PC-9 (cell line): ENCODE measurements at places on chromosomes 12 and 14. TPM values are rescaled to one million over a fixed set of nuclear protein-coding genes. Genes with fewer than 3 reads are reported as not detected.
A peak's percentile ranks its signal among the peaks of the same experiment; 100 is the strongest.

Gene SIX4
- total RNA-seq: 31.0 and 35.7 TPM in 2 replicates

Gene TPH2
- total RNA-seq: not detected in 2 replicates

Gene NFATC4
- total RNA-seq: 48.3 and 76.3 TPM in 2 replicates

Gene GLIPR1
- 6.2 and 14.1 TPM in 2 replicates for total RNA-seq

Gene TAS2R42
- total RNA-seq: not detected in 2 replicates

Gene SERPINA9
- total RNA-seq: not detected in 2 replicates

Gene ANHX
- not detected in 2 replicates for total RNA-seq

Gene EPYC
- not detected in 2 replicates for total RNA-seq

Gene DNAI7
- total RNA-seq: 2.4 and 2.9 TPM in 2 replicates

Gene NPFF
- total RNA-seq: not detected in 2 replicates

- no peak for DNase-seq
Observed at GRCh38 chr14:26694521-26694920, 96.7 kb upstream of the NOVA1 start.

GRCh38 chr12:13175499-13175898 is 21.0 kb upstream of the EMP1 start:
- peak; percentile 72 for DNase-seq

DNA sequence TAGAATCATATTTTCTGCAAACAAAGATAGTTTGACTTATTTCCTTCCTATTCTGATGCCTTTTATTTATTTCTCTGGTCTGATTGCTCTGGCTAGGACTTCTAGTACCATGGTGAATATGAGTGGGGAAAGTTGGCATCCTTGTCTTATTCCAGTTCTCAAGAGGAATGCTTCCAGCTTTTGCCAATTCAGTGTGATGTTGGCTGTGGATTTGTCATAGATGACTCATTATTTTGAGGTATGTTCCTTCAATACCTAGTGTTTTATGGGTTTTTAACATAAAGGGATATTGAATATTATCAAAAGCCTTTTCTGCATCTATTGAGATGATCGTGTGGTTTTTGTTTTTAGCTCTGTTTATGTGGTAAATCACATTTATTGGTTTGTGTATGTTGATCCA is 139.4 kb upstream of the CNTN1 start:
- DNase-seq: no peak

DNA sequence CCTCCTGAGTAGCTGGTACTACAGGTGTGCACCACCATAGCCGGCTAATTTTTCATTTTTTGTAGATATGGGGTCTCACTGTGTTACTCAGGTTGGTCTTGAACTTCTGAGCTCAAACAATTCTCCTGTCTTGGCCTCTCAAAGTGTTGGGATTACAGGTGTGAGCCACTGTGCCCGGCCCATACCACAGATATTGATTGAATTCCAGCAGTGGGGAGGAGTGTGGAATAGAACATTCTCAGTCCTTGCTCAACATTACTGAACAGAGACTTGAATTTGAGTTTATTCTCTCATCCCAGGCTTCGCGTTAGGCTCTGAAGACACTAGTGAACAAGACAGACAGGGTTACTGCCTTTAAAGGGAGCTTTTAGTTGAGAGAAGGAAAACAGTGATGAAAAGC is 39.6 kb downstream of the PTPN11 start:
- DNase-seq: no peak

DNA sequence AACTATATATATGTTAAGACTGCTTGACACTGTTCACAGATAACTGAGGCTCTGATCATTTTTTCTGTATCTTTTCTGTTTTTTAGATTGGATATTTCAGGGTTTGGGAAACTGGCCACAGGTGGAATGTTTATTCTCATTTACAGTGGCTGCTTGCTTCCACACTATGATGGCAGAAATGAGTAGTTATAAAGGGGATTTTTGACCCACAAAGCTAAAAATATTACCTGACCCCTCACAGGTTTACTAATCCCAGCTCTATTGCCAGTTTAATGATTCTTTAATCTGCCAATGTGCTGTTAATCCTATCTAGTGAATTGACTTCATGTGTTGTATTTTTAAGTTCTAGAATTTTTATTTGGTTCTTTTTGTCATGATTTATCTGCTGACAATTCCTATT is 29.6 kb downstream of the ACADS start:
- DNase-seq: no peak

- DNase-seq: no peak
Observed at GRCh38 chr14:81233615-81234014, 12.9 kb upstream of the GTF2A1 start.

DNA sequence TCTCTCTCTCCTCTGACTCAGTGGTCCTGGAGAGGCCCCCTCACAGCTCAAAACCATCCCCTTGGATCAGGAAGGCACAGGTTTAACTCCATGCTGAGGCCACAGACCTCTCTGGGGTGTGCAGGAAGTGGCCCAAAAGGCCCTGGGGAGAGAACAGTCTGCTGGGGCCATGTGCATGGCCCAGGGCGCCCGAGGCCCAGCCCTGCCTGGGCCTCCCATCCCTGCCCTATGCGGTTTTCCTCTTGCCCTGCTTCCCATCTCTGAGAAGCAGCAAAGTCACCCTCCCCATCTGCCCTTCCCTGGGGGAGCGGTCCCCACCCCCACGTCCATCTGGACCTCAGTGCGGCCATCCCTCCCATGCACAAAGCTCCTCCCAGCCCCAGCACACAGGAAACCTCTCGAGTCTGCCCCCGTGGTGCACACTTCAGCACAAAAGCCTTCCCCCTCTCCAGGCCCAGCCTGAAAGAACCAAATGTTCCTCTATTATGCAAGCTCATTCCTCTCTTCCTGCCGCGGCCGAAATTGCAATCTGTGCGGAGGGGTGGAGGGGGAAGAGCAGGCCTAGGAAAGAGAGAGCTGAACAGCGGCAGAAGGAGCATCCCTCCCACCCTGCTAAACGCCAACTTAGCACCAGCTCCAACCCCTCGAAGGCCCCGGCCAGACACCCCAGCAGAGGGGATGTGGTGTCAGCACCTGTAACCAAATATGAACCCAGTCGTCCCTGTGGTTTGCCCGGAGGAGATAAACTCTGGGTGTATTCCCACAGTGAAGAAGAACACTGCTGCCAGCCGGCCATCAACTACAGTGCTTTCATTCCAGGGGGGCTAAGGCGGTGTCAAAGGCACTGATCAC is 108.5 kb downstream of the SCARB1 start:
- DNase-seq: no peak

DNA sequence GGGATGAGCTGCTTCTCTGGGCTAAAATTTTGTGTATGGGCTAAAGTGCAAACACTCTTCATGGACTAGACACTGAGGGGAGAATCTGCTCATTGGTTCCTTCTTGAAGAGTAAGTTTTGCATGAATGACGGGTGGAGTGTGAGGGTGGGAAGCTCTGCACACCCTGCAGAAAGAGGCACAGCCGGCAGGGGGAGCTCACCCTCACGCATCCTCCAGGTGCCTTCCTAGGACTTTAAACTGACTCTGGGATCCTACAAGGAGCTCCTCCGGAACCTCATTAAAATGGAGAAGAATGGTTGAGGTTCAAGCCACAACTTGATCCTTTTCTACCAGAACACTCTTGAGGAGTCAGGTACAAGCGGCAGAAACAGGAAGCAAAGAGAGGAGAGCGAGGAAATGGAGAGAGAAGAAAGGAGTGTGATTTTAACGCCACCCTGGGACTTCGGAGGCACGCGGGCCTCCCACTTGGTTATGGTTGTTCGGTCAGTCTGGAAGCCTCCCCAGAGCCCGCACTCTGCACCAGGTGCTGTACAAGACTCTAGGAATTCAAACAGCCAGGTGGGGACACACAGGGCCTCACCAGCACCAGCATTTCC is 87.5 kb downstream of the SETD3 start:
- no peak for DNase-seq

- peak; percentile 68 for DNase-seq
Observed at GRCh38 chr12:127063339-127064072, 1203.5 kb upstream of the TMEM132C start.

GRCh38 chr14:74501135-74501614 is 7.6 kb downstream of the ISCA2 start:
- DNase-seq: peak; percentile 42

GRCh38 chr12:48907245-48907644 is 18.0 kb downstream of the FKBP11 start:
- DNase-seq: no peak

GRCh38 chr14:58978343-58978742 is 210.1 kb upstream of the DAAM1 start:
- DNase-seq: no peak

DNA sequence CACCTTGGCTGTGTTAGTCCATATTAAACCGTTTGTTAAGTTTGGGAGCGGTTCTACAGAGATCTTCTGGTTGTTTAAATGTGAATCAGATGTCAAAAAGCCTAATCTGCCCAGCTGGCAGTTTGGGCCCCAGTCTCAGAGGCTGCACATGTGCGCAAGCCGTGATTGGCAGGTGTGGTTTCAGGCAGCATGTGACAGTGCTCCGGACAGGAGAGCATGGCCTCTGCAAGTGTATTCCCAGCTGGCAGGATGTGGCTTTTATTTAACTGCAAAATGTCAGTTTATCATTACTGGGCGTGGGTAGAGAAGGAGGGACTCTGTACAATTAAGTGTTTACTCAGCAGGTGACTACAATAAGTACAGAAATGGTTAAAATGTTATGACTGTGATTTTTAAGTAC is 77.5 kb downstream of the PELI2 start:
- no peak for DNase-seq

- no peak for DNase-seq
Observed at GRCh38 chr12:52087961-52088820, 8.7 kb downstream of the SMIM41 start.

- DNase-seq: no peak
Observed at GRCh38 chr12:27456618-27457017, 10.1 kb downstream of the SMCO2 start.

GRCh38 chr14:100669468-100669867 is 57.2 kb upstream of the DLK1 start:
- DNase-seq: no peak

- DNase-seq: peak; percentile 95
Observed at GRCh38 chr12:6766651-6767349, 637 bp downstream of the PTMS start.

DNA sequence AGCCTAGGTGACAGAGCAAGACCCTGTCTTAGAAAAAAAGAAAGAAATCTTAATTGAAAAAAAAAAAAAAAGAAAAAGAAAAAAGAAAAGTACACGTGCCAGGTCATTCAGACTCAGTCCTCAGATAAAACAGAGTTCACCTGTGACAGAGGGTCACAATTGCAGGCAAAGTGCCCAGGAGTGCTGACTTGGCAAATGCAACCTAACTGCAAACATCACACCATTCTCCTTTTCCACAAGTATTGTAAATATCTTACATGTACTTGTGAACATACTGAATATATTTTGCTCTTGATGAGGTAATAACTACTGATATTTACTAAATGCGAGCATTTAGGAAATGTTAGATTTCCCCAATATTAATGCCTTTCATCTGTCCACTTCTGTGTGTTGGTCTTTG is 9.0 kb upstream of the COL2A1 start:
- no peak for DNase-seq

DNA sequence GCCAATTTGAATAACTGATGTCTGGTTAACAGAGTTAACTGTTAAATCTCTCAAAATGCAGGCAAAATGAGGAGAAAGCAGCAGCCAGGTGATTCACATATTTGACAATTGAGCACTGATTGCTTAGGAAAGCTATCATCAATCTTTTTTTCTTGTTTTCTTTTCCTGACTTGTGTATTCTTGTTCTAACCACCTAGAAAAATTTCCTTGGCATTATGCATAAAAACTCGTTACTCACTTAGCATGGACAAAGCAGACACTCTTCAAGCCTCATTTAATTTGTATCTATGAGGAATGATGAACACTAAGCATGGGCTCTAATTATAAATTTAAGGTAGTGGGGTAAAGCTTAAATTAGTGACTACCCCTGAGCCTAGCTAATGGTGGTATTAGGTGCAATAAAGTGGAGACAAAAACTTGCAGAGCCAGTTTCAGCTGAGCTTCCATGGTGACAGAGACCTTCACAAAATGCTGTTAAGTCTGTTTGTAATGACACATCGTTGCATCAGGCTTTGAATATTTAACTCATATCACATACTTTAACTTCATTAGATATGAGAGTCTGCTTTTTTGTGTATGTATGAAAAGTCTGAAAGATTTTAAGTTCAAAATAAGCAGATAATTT is 52.0 kb downstream of the RASSF9 start:
- DNase-seq: peak; percentile 45

- DNase-seq: no peak
Observed at GRCh38 chr14:64706119-64706592, 1.9 kb downstream of the PLEKHG3 start.

- peak; percentile 70 for DNase-seq
Observed at GRCh38 chr12:144650-145284, 69.2 kb downstream of the SLC6A12 start.

- no peak for DNase-seq
Observed at GRCh38 chr12:27332714-27333402, at the start of gene BMAL2. BMAL2 (plus strand) TSS chr12:27332836; CDS start chr12:27333073, 237 bp downstream.

GRCh38 chr14:69088586-69088985 is 64.3 kb downstream of the DCAF5 start:
- no peak for DNase-seq

DNA sequence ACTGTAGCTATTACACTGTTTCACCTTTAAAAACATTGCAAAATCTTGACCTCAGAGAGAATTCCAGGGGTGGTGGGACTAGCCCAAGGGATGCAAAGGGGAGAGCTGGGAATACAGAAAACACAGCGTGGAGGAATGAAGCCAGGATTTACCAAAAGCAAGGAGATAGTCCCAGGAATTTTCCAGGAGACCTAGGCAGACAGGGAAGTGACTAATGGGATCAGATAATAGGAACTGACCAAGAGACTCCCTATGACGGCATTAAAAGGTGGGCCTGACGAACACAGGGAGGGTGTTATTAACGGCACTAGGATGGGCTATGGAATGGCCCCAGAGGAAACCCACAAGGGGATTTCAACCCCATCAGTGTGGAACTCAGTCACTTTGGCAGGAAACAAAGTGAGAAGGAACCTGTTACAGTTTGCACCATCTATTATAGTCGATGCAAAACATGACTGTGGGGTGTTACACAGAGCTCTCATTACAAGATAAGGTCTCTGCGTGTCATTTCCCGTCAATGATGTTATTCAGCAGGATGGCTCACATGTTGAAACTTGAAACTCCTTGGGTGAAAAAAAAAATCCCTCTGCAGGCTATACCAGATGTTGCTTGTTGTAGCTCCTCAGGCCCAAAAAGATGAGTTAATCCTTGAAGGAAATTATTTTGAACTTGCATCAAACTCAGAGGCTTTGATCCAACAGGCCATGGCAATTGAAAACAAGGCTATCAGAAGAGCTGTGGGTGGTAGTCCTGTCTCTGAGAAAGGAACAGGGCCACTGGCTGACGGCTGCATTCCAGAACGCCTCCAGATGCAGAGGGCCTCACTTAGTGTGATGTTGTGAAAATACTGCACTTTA is 58.7 kb downstream of the DRAM1 start:
- DNase-seq: peak; percentile 10
